ENCODE measurements at places on chromosomes 7 and 10.
A peak's percentile ranks its signal among the peaks of the same experiment; 100 is the strongest.

DNA sequence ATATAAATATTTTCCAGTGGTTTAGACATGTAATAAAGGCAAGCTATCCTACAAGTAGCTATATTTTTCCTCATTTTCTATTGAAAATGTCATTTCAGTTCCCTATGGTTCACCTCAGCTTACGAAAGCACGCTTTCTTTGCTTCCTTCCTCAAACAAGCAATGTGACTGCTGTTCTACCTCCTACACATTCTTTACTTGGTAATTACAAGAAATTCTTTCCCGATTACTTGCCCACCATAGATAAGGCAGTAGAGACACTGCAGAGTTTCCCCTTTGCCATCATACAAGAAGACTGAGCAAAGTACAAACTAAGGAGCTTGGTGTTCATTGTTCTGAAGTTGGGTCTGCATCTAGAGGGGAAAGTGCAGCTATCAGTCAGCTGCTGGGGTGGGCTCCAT lies 249.4 kb downstream of the CRPPA start:
- DNase-seq = no peak

GRCh38 chr10:805620-806305 lies 116.3 kb upstream of the DIP2C start:
- no peak for DNase-seq

GRCh38 chr7:125391921-125392320 lies 462.3 kb upstream of the POT1 start:
- no peak for DNase-seq

DNA sequence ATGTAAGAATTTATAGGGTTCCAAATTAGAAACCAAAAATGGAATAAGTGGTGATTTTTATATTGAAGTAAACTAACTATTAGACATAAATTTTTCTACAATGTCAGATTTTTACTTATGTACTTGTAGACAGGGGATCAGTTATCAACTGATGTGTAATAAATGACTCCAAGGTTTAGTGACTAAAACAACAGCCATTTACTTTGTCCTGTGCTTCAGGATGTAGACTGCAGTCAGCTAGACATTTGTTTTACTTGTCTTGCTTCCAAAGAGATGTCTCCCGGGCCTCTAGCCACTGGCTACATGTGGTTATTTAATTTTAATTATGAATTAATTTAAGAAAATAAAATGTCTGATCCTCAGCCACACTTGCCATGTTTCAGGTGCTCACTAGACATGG lies 249.7 kb upstream of the IGFBP3 start:
- DNase-seq = no peak

DNA sequence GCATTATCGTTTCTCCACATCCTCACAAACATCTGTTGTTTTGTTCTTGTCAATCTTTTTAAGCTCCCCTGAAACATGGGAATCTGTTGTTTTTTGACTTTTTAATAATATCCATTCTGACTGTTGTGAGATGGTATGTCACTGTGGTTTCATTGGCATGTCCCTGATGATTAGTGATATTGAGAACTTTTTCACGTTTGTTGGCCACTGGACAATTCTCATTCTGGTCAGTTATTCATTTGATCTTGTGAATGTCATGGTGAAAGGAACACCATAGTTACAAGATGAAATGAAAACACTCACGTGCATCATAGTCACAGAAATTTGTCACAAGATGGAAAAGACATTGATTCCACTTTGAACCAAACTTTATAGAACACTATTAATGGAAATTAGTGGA lies 20.5 kb upstream of the SGCE start:
- DNase-seq = no peak

GRCh38 chr10:27068217-27068891 lies 31.9 kb downstream of the ANKRD26 start:
- DNase-seq = no peak

GRCh38 chr10:26621243-26621888 lies 76.1 kb upstream of the PDSS1 start:
- no peak for DNase-seq

- DNase-seq = no peak
Measured at GRCh38 chr7:139681463-139681755, 96.4 kb downstream of the HIPK2 start.

GRCh38 chr7:35993113-35993512 lies 159.9 kb upstream of the EEPD1 start:
- DNase-seq = no peak

- DNase-seq = no peak
Measured at GRCh38 chr7:70416986-70417655, 714.8 kb upstream of the GALNT17 start.

- peak; percentile 99 for DNase-seq
Measured at GRCh38 chr7:37031571-37032257, 307.4 kb upstream of the AOAH start.

GRCh38 chr7:157271991-157272324 lies 64.8 kb upstream of the DNAJB6 start:
- DNase-seq = peak; percentile 52

GRCh38 chr7:1669954-1670893 lies at the start of gene ELFN1:
ELFN1 (plus strand) TSS chr7:1670277; CDS start chr7:1744597, 74,320 bp downstream.
- DNase-seq = no peak

DNA sequence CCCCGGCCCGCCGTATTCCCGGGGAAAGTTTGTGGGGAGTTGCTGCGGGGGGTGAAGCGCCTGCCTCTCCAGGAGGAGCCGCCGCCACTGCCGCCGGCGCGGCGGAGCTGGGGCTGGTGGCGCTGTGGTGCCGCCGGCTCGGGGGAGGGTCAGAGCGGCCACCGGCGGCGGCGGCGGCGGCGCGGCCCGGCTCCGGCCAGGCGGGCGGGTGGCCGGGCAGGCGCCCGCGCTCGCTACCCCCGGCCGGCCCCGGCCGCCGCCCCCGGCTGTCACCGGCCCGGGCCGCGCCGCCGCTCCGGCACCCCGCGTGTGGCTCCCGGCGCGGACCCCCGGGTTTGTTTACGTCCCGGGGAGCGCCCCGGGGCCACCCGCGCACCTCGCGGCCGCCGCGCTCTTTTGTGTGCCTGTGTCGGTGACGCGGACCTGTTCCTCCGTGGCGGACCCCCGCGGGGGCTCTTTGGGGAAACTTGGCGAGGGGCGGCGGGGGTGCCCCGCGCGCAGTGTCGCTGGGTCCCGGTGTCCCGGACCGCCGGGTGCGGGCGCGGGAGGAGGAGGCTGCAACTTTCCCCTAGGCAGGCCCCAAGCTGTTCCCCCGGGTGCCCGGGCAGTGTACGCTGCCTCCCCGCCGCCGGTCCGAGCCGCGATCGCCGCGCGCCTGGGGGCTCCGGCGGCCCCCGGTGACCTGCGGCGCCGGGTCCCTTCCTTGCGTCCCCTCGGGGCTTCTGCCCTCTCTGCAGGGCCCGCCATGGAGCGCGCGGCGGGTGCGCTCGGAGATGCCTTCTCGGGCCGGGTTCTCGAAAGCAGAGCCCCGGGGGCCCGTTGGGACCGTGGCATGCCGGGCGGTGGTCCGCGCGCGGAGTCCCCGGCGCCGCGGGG lies 593 bp upstream of the CUX1 start:
- DNase-seq = no peak

- DNase-seq = no peak
Measured at GRCh38 chr7:82234457-82235049, 209.0 kb downstream of the CACNA2D1 start.

- DNase-seq = no peak
Measured at GRCh38 chr10:45418849-45419675, 45.0 kb downstream of the ALOX5 start.

GRCh38 chr10:24120646-24121045 lies 88.3 kb upstream of the KIAA1217 start:
- no peak for DNase-seq

- no peak for DNase-seq
Measured at GRCh38 chr7:67854221-67855178, 857.9 kb downstream of the TYW1 start.

DNA sequence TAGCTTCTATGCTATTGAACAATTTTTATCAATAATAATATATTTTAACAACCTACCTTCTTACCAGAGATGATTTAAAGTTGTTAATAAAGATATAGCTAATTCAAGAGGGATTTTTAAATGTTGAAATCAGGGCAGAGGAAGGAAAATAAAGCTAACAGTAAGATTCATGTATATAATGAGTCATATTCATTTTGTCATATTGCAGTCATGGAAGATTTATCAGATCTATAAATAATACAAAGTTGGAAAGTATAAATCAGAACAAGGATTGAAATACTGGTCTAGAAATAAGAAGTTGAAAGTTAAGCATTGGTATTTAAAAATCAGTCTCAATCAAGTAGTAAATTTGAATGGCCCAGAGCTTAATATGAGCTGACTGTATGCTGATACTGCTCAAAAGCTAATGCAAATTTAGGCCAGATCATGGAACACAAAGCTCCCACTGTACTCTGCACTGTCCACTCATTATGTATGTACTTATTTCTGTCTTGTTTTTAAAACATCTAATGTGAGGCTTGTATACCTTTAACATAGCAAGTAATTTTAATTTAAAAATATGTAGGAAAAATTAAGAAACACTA lies 196.9 kb downstream of the ZEB1 start:
- DNase-seq = no peak

DNA sequence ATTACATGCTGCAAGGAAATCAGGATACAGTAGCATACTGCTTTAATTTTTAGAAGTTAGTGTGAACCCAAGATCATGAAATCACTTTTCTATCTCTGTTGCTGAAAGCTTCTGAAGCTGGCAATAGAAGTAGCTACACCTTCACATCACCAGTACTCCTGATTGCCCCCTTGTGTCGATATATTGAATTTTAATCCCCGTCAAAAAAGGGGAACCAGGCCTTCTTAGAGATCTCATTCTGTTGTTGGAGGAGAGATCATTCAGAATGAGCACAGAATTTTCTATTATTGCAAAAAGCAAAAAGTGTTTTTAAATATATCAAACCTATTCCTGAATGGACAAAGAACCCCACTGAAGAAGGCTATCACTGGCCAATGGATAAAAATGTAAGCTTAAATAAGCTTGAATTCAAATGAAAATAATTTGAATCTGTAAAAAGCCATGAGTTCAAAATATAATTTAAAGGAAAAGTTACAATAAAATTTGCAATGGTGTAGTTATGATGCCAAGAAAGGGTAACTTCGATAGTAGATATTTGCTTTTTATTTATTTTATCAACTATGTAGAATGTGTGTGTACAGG lies 39.7 kb upstream of the TEX47 start:
- no peak for DNase-seq

GRCh38 chr10:132535065-132535651 lies 2.4 kb upstream of the INPP5A start:
- no peak for DNase-seq

GRCh38 chr7:17710312-17710711 lies 230.0 kb downstream of the SNX13 start:
- DNase-seq = no peak

DNA sequence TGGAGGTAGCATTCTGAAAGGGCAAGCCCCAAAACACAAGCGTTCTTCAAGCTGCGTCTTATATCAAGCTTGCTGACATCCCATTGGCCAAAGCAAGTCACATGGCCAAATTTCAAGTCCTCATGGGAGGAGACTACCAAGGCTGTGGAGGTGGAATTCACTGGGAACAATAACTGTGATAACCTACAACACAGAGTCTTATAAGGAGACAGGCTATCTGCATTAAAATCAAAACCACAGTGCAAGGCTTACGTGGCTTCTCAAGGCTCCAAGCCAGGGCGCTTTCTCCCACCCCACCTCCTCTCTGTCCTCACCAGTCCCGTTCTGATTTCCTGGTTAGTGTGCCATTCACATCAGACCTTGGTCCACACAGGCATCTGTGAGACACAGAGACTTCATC lies 39.4 kb downstream of the ADRB1 start:
- DNase-seq = no peak

GRCh38 chr10:122636953-122637352 lies 62.7 kb downstream of the C10orf120 start:
- no peak for DNase-seq

DNA sequence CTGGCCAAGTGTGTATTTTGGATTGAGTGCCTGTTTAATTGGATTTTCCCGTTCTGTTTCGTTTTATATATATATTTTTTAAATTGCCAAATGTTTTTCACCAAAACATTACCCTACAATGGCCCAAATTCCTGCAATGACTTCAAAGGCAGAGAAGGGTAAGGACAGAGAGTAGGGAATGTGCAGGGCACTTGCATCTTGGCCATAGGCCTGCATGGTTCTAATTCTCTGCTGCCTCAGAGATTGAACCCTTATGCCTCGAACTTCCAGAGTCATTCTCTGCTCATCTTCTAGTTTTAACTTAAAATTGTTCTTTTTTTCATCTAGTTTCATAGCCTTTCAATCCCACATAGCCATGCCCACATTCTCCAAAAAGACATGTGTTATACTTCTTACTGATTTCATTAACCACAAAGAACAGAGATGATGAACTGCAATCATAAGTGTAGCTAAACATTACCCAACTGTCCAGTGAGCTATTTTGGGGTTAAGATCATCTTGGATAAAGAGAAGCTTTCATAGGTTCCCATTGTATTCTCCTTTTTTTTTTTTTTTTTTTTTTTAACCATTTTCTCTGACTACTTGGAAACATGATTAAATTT lies 177.6 kb downstream of the PLXDC2 start:
- no peak for DNase-seq

DNA sequence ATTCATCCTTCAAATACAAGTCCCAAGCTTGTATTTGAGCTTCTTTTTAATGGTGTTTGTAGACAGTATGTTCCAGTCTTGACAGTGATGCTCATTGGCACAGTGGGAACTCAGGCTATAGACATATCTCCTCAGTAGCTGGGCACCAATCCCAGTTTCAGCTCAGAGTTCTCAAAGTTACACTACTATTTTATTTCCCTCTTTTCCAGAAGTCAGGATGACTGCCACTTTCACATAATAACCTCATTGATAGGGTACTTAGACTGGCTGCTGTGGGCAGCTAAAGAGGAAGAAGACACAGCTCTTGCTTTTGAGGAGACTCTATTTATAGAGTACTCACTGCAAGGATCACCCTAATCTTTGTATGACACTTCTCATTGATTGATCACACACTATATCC lies 2.4 kb downstream of the GBF1 start:
- no peak for DNase-seq

GRCh38 chr10:84588971-84589370 lies 260.6 kb downstream of the CCSER2 start:
- DNase-seq = no peak

- DNase-seq = no peak
Measured at GRCh38 chr10:117590101-117590875, 47.7 kb downstream of the EMX2 start.

GRCh38 chr7:12403287-12404181 lies at the start of gene VWDE:
VWDE (minus strand) TSS chr7:12403865; CDS start chr7:12403716, 149 bp downstream.
- DNase-seq = no peak

- DNase-seq = peak; percentile 35
Measured at GRCh38 chr10:77756319-77757232, 119.0 kb upstream of the KCNMA1 start.

DNA sequence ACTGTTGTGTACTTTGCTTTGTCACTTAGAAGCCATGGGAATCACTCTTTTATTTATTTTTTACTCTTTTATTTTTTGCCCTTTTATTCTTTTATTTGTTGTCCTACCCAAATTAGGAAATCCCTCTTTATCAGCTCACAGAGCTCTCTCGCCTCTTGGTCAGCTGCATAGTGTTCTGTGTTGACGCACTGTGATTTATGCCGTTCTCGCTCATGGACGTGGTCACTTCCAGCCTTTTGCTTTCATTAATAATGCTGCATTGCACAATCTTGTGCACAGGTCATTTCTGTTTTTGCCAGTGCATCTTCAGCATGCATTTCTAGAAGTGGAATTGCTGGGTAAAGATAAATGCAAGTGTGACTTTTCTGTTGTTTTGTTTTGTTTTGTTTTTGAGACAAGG lies 42.3 kb downstream of the FBH1 start:
- no peak for DNase-seq

Measured in pulmonary artery endothelial cell (primary cell).